ENCODE measurements at places on chromosomes 1 and 21. TPM values are rescaled to one million over a fixed set of nuclear protein-coding genes. Genes with fewer than 3 reads are reported as not detected.

The SYT14 gene
- total RNA-seq: 0.73 TPM

- DNase-seq: no peak
These were observed 79.5 kb downstream of the SDCCAG8 start for GRCh38 chr1:243335292-243335691.

GRCh38 chr1:3462356-3463012, 8.0 kb downstream of the ARHGEF16 start:
- DNase-seq: no peak

DNA sequence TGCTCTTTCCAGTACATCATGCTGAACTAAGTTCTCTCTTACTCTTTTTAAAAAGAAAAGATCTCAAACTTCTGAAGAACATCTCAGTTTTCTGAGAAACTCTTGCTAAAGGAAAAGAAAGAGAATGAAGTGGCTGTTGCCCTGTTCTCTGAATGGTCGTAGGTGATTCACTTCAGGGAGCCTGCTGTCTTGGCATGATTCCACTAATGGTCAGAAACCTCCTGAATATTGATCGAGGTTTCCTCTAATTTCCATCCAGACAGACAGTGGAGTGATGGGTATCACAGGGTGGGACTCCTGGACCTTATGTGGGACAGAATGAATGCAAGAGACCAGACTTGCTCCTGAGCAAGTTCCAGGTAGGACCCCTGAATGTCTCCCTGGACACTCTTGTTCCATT, 2.5 kb downstream of the FCRL2 start:
- DNase-seq: no peak

The C1orf167 gene
- not detected for total RNA-seq

The TMPRSS2 gene
- total RNA-seq: not detected

The CNIH4 gene
- 42.9 TPM for total RNA-seq

The CD5L gene
- total RNA-seq: not detected

The MARK1 gene
- 13.8 TPM for total RNA-seq

- no peak for DNase-seq
These were observed 47.4 kb upstream of the TSPAN2 start for GRCh38 chr1:115136706-115137105.

DNA sequence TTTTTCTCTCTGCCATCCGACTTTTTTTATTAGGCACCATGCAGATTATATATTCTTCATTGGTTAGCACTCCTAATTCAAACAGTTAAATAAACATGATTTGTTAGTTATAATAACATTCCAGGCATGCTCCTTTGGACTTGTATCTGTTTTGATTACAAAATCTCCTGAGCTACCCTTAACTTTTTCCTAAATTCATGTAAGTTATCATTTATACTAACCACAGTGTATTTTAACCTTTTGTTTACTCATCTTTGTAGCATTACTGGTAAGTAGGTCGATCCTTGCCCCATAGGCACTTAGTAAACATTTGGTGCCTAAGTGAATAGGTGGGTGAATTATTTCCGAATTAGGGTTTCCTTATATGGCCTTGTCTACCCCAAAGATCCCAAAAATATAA, 43.8 kb downstream of the MIER1 start:
- DNase-seq: no peak

The REG4 gene
- total RNA-seq: not detected

DNA sequence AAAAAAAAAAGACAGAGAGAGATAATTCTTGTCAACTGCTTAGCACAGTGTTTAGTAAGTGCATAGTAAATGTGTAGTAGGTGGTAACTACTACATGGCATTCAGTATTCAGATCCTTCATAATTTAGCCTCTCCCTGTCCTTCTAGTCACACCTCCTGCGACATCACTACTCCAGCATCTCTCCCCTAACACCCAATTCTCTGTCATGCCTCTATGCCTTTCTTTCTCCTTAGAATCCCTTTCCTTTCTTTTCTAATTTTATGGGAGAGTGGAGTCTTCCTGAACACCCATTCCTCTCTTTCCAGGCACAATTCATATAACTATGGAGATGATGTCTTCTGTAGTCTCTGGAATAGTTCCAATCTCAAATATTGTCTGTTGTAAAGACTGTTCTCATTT, 3.9 kb upstream of the VPS72 start:
- no peak for DNase-seq

The SGIP1 gene
- total RNA-seq: 3.5 TPM

DNA sequence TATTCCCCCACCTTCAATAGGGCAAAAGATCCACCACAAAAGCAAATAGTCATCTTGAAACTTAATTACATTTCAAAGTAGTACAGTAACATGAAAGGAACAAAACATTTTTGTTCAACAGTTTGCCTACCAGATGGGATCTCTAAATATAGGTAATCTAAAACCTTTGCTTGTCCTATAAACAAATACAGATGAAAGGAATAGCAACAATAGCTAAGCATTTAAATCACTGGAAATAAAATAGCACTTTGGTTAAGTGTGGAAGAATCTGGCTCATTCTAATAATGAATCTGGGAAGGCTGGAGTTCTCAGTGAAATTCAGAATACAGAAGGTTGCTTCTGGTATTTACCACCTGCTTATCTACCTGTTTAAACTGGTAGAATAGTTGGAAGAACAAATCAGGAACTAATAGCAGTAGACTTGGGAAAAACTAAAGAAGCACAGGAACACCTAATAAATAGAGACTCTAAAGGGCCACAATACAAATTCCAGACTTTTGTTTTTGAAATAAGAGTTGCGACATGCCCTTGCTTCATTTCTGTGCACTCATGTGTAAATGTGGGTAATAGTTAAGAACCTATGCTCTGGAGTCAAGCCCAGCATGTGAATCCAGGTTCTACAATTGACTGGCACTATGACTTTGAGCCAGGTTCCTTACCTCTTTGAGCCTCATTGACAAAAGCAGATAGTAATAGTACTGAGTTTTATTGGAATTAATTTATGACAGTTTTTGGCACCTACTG, 2.3 kb upstream of the LYPLAL1 start:
- DNase-seq: no peak

The SYT2 gene
- under 0.01 TPM for total RNA-seq

DNA sequence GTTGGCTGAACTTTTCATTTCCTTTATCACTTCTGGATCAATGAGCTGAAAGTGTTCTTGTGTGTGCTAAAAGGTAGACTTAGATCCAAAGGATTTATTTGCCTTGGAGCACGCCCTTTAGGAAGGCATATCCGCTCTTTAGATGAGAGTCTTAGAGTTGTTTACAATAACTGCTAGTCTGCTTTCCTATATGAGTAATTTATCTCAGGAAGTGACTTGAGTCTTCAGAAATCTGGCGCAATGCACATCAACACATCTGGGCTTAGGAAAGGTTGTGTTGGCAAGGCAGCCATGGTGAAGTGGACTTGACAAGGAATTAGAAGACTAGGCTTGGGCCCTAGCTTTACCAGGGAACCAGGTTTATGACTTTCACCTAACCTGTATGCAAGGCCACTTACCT, 204.1 kb upstream of the PTGFR start:
- no peak for DNase-seq

GRCh38 chr21:34199121-34199910, 125.9 kb downstream of the MRPS6 start:
- DNase-seq: no peak

- DNase-seq: no peak
These were observed 65.2 kb upstream of the KLHDC7A start for GRCh38 chr1:18415448-18416027.

- DNase-seq: no peak
These were observed 2.0 kb downstream of the EFHD2 start for GRCh38 chr1:15411593-15412137.

- DNase-seq: no peak
These were observed 230.1 kb downstream of the TOMM20 start for GRCh38 chr1:234898455-234899033.

The EBNA1BP2 gene
- 46.4 TPM for total RNA-seq

The DENND1B gene
- 29.8 TPM for total RNA-seq

The ASPM gene
- under 0.01 TPM for total RNA-seq

The PGM1 gene
- 59.0 TPM for total RNA-seq

GRCh38 chr1:79059341-79059740, 52.8 kb upstream of the ADGRL4 start:
- DNase-seq: no peak

DNA sequence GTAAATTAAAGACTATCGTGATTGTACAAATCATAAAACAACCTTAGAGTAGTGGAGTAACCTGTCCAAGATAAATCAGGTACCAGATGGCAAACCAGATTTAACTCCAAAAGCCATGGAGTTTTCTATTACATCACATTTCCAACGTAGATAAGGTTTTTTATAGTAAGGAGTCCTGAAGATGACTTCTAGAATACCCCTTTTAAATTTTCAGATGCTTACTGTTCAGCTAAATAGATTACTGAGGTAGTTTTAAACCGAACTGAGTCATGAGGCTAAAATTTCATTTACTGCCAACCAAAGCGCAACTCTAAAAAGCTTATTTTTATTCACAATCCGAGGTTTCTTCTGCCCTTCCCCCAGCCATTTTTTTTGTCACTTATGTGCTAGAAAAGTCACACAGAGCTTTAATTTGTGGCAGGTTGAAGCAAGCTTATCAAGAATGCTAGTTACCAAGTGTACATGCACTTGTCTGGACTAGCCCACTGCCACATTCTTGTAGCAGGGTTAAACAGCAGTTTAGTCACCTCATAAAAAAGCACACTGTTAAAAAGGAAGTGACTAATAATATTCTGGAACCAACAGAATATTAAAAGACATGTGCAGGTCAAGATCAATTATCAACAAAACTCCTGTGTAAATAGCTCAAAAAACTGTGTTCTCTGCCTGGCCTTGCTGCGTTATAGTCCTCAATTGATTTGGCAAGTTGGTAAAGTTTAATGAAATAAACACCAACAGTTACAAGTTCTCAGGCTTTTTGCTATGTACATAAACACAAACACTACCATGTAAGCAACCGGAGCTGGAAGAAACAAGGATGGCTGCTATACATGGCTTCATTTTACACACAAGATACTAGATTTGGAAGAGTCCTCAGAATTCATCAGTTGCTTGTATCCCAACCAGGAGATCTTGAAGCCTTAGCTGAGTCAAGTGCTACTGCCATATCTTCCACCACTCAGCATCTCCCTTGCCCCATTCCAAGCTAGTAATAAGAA, 180.3 kb upstream of the DMRTA2 start:
- DNase-seq: peak; percentile 51

The TCHHL1 gene
- total RNA-seq: not detected

The SFPQ gene
- 314 TPM for total RNA-seq

The LCE2C gene
- not detected for total RNA-seq

All from breast epithelium (tissue), 4 donors.